ENCODE measurements at places on chromosomes 11 and 22.

GRCh38 chr11:7651700-7652099, 21.6 kb downstream of the CYB5R2 start:
- DNase-seq, result no peak

DNA sequence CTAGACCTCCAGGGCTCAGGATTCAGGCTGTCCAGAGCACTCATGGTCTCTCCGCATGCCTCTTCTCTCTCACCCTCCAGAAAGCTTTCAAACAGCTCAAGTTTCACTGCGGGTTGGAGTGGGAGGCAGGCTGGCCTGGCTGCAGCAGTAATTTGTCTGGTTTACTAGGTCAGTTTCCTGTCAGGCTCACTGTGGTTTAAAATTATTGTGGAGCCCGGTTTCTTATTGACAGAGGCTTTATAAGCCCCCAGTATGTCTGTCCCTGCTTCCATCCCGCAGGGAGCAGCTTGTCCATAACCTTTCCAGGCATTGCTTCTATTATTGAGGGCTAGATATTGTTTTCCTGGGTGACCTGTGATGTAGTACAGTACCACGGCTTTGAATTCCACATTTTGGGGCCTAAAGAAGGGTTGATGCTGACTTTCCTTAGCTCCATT, 235.3 kb upstream of the SORL1-AS1 start:
- no peak for DNase-seq

DNA sequence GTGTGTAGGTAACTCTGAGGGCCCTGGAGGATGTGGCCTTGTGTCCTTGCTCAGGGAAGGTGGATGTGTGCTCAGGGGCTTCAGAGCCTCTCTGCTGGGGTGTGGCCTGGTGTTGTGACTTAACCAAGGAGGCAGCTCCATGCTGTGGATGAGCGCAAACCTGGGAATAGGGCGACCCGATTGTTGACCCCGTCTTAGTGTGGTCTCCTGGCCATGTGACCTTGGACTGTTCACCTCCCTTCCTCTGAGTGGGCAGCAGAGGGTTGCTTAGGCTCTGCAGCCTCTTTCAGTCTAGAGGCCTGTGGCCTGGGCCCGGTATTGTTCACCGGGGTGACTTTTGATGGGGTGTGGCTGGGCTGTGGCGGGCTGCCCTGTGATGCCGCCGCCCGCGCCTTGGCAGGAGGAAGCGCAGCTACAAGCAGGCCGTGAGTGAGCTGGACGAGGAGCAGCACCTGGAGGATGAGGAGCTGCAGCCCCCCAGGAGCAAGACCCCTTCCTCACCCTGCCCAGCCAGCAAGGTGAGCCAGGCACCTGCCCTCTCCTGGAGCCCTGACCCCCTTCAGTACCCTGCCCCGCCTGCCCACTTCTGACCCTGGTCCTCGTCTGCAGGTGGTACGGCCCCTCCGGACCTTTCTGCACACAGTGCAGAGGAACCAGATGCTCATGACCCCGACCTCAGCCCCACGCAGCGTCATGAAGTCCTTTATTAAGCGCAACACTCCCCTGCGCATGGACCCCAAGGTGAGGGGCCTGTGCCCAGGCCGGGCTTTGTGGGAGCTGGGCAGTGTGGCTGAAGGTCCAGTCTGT, 16.7 kb downstream of the INCENP start:
- no peak for DNase-seq

DNA sequence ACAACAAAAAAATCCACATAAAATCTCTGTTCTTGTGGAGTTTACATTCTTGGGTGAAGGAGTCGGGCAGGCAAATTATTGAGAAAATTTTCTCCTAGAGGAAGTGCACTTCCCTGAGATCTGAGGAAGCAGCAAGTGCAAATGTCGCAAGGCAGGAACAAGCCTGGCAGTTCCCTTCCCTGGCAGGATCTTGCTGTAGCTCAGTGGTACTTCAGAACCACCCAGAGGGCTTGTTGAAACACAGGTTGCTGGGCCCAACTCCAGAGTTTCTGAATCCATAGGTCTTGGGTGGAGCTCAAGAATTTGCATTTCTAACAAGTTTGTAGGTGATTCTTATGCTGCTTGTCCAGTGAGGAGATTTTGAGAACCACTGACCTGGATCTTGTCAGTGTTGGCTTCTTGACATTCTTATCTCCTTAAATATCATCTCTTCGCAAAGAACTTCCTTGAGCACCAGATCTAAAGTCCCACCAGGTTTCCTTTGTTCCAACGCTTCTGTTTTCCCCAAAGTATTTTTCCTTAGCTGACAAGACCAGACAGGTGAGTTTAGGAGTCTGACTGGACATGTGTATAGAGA, 9.6 kb downstream of the QSER1 start:
- no peak for DNase-seq

DNA sequence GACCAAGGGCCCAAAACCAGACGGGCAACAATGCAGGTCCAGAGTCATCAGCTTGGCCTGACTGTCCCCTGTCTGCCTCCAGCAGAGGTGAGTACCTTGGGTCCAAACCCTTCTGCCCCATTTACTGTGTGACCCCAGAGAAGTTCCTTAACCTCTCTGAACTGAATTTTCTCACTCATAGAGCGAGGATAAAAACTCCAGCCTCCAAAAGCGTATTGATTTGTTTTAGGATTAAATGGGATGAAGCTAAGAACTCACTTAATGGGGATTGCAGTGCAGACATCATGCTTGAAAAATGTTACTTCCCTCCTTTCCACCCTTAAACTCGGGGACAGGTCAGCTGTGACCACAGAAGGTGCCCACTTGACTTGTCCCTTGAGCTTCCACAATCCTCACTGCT, 22.6 kb downstream of the IGLL1 start:
- no peak for DNase-seq

DNA sequence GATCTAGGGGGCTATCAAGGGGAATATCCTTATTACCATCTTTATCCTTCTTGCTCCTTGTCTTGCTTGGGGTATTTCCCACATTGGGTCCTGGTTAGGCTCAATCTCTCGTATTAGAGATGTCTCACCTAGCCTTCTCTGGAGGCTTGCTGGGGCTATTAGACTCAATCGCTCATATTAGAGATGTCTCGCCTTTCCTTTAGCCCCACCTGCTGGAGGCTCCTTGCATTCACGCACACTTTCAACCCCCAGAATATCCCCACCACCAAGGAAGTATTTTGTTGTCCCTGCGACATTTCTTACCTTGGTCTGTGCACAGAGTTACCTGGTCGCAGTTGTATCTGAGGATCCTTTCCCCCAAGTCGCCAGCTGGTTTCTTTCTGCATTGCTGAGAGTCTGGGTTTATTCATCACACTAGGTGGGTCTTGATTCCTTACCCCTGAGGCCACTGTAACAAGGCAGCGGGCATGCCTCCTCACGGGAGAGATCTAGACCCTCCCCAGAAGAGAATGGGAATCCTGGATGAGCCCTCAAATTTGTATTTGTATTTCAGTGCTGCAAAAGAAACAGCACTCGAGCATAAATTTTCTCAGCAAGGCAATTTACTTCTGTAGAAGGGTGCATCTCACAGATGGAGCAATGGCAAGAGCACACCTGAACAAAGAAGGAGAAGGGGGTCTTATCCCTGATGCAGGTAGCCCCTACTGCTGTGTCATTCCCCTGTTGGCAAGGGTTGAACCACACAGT, 15.9 kb upstream of the HYLS1 start:
- DNase-seq, result peak; percentile 82

DNA sequence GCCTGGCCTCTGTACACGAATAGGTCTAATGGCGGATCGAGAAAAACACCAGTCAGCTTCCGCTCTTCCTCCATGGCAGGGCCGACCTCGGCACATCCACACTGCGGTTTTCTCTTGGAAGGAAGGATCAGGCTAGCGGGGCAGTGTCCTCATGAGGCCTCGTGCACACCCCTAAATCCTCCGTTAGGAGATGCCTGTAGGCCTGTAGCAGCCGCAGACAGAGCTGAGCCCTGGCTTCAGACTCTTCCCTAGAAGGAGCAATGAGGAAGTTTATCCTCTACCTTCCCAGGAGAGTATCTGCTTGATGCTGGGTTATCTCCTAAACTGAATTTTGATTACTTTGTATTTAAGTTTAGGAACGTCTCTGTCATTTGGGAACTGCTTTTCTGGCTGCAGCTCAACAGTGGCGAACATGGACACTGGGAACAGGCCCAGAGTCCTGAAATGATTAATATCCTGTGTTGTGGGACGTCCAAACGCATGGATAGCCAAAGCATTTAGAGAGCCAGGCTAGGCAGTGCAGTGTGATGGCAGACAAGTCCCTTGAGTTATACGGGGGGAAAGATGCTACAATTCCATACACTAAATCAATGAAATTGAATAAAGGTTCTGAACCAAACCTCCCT, 16.5 kb upstream of the BMAL1 start:
- DNase-seq, result no peak

DNA sequence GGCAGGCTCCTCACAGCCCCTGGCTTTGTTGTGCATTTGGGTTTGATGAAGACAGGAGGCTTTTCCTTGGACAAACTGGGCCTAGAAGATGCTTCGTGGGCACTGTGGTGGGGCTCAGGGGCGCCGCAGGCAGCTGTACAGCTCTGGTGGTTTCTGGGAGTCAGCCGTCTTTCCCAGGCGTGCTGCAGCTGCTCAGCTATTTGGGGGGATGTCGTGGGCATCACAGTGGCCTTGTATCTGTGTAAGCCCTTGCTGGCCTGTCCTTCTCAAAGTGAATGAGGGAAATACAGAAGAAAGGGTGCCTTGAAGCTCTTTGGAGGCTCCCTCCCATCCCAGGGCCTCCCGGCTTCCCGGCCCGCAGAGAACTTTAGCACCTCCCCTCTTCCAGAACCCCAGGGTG, 89.5 kb downstream of the TBC1D22A start:
- no peak for DNase-seq

DNA sequence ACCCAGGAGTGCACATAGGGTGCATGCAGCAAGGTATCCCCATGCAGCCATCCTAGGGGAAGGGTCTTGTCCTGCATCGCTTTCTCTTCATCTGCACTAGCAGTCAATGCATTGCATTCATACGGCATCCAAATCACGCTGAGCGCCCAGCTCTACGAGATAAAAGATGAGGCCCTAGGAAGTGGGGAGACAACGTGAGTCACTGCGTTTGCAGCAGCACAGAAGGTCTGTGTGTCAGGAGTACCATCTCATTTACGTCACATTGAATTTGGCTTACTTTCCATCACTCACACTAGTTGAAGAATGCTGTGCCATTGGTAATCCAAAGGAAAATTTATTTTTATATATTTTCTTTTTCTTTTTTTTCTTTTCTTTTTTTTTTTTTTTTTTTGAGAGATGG, 2.5 kb upstream of the ST14 start:
- DNase-seq, result no peak

DNA sequence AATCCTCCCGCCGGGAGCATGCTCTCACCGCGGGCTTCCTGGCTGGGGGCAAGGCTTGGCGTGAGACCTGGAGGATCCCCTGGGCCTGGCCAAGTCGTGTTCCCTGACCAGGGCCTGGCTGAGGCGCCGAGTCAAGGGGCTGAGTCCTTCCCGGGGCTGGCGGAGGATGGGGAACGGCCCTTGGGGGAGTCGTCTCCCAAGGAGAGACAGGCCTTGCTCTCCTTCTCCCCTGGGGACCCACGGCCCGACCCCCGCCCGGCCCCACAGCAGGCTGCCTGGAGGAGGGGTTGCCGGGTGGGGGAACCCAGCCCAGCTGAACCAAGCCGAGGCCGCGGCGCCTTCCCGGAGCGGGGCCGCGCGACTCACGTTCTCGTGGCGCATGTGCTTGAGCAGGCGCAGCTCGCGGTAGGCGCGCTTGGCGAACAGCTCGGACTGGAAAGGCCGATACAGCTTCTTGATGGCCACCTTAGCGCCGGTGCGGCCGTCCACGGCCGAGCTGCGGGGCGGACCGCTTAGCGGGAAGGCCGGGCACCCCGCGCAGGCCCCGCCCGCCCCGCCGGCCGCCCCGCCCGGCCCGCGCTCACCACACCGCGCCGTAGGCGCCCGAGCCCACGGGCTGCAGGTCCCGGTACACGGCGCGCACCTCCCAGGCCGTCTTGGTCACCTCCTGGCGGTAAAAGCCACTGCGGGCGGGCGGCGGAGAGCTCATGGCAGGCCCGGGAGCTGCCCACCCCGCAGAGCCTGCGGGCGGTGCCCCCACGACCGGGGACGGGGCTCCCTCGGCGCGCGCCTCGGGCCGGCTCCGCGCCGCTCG, 475 bp downstream of the MAPK12 start:
- DNase-seq, result peak; percentile 54

DNA sequence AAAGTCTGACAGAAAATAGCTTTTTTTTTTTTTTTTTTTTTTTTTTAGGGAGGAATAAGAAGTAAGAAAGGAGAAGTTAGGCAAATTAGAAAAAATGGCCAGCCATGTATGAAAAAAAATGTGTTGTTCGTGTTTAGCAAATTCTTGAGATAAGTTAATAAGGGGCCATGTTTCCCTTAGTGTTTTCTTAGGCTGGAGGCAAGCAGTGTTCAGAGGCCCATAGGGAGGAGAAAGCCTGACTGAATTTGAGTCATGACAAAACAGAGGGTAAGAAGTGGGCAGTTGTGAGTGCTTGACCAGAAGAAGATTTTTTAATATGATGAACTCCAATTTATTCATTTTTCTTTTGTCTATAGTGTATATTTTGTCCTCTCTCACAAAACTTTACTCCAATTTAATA, 766.4 kb downstream of the FAM181B start:
- DNase-seq, result no peak

DNA sequence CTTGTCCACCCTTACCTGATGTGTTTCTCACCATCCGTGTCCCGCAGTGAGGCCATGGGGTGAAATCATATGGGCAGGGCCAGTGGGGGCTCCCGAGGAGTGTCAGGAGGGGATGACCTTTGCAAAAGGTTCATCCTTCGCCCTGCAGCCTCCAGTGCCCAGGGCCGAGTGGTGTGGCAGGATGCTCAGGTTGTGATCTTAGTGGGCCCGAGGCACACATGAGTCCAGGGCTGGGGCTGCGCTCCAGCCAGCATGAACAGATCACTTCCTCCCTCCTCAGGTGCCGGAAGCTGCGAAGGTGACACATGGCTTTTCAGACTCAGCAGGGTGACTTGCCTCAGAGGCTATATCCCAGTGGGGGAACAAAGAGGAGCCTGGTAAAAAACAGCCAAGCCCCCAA, 2.8 kb upstream of the FKBP2 start:
- no peak for DNase-seq

DNA sequence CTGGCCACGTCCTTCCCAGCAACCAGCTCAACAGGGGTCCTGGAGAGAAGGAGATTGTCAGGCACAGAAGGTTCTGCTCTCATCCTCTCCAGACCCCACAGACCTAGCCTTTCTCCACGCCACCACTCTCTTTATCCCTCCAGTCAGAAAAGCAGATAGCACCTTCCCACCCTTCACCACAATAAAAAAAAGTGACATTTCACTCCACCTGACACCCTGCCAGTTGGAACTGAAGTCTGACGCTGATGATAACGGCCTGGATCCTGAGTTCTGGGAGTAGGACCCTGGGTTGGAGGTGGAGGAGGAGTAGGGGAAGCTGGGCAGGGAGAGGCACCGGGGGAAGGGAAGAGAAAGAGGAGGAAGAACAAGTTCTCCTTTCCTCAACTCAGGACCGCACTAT, 127.5 kb upstream of the ANO1 start:
- DNase-seq, result no peak

DNA sequence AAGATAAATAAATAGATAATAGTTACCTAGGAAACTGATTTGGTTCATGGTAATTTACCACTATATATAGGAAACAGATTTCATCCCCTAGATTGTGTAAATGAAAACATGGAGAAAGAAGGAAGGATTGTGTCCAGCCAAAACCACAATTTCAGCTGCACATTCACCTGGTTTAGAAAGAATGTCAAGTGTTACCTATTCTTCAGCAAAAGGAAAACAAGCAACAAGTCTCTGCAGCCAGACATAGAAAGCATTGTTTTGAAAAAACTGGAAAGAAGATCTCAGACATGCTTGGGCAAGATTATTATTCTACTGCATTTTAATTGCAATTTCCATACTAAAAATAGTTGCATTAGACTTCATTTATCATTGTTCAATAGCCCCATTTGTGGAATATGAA, 8.8 kb upstream of the BMAL1 start:
- DNase-seq, result no peak

All from NCI-H82 (cell line).